Aorta (tissue), 5 donors: ENCODE measurements at places on chromosomes 6 and 20. TPM values are rescaled to one million over a fixed set of nuclear protein-coding genes. Genes with fewer than 3 reads are reported as not detected.

Gene SH3BGRL2
- total RNA-seq = 23.7 TPM

DNA sequence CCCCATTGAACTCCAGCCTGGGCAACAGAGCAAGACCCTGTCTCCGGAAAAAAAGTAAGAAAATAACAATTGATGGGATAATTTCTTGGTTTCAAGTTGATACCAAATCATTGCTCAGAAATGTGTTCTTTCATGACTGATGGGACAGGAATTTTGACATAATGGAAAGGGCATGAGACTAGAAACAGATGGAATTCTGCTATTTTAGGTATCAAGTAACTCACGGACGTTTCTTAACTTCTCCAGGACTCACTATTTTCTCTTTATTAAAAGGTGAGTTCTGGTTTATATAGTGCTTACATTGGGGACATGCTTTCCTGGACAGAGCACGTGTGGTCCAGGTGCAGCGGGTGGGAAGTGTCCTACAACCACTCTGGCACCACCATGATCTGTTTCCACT lies 6.0 kb upstream of the DSP start:
- DNase-seq = no peak

DNA sequence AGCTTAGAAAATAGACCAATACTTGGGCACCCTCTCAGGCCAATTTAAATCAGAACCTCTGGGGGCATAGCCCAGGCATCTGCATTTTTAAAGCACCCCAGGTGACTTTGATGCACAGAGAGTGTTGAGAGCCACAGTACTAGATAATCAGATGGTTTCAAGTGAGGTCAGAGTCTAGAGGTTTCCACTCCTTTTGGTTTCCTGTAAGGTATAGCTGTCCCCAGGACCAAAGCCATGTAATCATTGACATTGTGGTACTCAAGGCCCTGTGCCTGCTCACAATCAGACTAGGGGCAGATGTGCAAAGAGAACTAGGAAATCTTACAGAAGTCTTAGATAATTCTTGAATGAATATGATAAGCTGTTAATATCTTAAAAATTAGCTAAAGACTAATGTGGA lies 9.1 kb downstream of the FILIP1 start:
- no peak for DNase-seq

DNA sequence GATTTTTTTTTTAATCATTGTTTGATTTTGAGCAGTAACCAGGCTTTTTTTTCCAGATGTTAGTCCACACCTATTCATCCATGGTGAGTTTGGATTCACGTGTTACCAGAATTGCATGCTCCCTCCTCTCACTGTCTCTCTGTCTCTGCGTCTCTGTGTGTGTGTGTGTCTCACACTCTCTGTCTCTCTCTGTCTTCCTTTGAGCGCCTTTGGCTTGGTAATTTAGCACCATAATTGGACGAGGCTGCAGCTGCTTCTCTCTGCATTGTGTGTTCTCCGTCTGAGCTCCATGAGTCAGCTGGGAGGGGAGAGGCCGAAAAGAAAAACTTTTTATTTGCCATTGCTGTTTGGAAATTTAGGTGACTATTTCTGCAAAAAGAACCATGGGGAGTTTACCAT lies 3.4 kb downstream of the TFAP2B start:
- DNase-seq = no peak

- no peak for DNase-seq
Measured at GRCh38 chr6:123215211-123215610, 219.2 kb downstream of the CLVS2 start.

- DNase-seq = no peak
Measured at GRCh38 chr6:53627391-53628218, 38.0 kb downstream of the KLHL31 start.

DNA sequence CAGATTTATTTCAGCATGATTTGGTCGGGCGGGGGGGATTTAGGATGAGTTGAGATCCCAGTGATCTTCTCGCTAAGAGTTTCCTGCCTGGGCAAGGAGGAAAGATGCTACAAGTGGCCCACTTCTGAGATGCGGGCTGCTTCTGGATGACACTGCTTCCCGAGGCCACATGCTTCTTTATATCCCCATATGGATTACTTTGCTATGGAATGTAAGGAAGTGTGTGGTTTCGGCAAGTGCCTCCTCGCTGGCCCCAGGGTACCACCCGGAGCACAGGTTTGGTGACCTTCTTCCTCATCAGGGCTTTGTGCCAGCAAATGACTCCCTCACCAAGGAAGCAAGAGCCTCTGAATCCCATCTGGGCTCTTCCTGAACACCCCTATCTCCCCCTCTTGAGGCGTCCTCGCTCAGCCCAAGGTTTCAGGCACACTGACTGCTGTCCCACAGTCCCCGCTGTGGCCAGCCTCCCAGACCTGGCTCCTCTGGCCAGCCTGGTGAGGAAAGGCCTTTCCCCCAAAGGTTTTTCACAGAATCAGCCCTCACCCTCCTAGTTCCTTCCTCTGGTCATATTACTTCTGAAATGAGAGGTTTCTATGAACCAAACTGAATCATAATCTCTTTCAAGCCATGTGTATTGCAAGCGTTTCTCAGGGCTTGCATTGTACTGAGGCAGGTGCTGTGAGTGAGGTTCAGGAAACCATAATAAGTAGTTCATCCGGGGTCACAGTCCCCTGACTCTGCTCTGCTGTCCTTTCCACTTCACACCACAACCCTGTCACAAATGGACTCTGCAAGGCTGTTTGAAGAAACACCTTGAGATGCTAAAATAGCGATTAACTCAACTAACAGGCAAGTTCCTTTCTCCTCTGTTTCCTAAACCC lies 41.7 kb upstream of the IL17A start:
- DNase-seq = no peak

Gene UBD
- 0.32 TPM for total RNA-seq

Gene RUNX2
- total RNA-seq = 2.3 TPM

Gene METTL24
- 14.3 TPM for total RNA-seq

- no peak for DNase-seq
Measured at GRCh38 chr20:18712882-18713281, 100.7 kb upstream of the SCP2D1 start.

DNA sequence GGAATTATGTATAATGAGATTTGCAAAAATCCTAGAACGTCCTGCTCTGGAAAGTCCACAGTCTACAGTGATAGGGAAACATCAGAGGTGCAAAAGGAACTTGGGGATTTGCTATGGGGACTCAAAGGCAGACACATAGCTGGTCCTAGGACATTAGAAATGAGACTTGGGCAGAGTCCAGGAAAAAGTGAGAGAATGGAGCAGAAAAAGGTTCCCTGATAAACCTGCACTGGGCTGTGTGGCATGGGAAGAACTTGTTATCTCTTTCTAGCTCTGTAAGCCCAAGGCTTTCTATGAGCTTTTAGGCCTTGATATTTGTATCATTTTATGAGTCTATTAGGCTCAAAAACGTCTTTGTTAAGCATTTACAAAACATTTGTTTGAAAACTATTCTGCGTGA lies 15.2 kb downstream of the PRND start:
- no peak for DNase-seq

DNA sequence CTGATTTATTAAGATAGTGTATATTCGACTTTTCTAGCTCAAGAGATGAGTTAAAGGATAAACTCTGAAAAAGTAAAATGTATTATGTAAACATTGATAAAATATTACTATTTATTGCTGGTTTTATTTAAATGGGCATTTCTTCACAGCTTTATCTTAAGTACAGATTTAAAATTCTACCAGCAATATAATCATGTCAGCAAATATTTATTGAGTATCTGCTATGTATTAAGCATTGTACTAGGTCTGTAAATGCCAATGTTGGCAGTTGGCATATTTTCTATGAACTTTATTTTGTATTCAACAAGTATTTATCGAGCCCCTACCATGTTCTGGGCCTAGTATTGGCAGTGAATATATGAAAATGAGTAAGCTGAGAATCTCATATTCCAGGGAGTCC lies 231.0 kb downstream of the FARS2 start:
- no peak for DNase-seq

Gene HBS1L
- total RNA-seq = 59.2 TPM

Gene TSPO2
- total RNA-seq = not detected

DNA sequence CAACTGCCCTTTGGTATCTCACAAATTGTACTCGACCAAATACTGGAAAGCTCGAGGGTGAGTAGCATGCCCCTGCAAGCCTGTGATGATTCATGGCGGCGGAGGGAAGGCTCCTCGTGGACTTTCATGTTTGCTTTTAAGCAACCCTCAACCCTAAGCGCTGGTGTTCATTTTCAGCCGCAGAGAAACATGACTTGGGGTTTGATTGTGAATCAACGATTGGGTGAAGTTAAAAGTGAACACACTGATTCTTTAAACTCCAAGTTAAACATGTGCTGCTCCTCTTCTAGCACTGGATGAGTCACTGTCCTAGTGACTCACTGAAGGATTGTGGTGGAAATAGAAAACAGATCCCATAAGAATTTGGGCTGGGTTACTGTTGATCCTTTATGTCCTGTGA lies 8.3 kb downstream of the CD109 start:
- no peak for DNase-seq

Gene ENPP5
- total RNA-seq = 4.0 TPM
